Activated T-cell treated with anti-CD3 and anti-CD28 coated beads for 1 hour (primary cell): ENCODE measurements at places on chromosomes 16 and 17.

GRCh38 chr16:65876056-65876408 is 490.5 kb upstream of the CDH5 start:
- DNase-seq: no peak

GRCh38 chr17:18877104-18877645 is 19.2 kb downstream of the PRPSAP2 start:
- DNase-seq: no peak

DNA sequence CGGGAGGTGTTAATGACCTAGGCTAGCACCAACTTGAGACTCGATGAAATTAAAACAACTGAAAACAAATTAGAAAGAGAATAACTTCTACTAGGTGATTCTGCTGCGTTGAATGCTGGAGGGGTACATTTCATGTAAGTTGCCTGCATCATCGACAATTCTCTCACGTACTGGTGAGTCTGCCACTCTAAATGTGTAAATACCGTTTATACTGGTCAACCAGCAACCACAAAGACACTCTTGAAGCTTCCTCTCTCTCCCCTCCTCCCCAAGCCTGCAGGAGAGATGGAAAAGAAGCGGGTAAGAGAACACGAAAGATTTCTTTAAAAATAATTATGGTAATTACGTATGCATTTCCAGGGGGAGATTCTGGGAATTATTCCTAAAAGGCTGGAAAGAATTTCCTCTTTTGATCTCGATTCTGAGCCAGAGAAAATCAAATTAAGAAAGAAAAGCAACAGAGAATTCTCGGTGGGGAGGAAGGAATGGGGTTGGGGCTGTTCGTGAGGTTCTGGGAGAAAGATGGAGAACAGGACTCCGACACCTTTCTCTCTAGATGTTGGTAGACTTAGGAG is 68.6 kb upstream of the MRTFB start:
- DNase-seq: no peak

GRCh38 chr16:14007450-14007849 is 63.7 kb upstream of the MRTFB start:
- DNase-seq: no peak

DNA sequence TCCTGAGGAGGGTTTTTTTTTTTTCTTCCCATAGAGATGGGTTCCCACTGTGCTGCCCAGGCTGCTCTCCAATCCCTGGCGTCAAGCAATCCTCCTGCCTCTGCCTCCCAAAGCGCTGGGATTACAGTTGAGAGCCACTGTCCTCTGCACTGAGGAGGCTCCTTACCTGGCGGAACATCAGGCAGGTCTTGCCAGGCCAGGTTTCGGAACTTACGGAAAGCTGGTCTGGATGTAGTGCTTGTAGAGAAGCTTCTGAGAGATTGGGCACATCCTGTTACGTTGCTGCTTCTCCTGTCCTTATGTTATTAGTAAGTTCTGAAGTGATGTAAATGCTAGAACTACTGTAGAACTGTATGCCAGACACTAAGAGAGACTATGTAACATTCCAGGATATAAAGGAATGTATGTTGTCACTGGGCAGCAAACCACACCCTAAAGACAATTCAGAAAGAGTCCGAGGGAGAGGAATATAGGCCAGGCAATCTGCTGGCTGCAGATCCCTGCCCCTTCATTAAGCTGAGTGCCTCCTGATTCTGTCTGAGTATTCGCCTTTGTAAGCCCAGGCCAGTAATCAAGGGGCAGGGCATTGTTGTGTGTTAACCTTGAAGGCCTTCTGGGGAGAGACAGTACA is 21.1 kb downstream of the ETV4 start:
- DNase-seq: no peak

GRCh38 chr17:19023209-19023999 is 18.8 kb upstream of the FAM83G start:
- no peak for DNase-seq

DNA sequence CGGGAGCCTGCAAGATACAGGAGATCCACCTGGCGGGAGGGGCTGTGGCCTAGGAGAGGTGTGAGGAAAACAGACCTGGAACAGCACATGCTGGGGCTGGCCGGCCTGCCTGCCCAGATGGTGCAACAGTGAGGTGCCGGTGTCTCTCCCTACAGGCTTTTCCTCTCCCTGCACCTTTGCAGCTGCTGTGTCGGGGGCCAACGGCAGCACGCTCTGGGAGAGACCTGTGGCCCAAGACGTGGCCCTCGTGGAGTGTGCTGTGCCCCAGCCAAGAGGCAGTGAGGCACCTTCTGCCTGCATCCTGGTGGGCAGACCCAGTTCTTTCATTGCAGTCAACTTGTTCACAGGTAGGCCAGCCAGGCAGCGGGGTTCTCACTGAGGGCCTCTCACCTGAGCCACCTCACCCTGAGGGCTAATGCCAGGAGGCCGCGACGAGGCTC is 15.9 kb downstream of the RGS11 start:
- no peak for DNase-seq

DNA sequence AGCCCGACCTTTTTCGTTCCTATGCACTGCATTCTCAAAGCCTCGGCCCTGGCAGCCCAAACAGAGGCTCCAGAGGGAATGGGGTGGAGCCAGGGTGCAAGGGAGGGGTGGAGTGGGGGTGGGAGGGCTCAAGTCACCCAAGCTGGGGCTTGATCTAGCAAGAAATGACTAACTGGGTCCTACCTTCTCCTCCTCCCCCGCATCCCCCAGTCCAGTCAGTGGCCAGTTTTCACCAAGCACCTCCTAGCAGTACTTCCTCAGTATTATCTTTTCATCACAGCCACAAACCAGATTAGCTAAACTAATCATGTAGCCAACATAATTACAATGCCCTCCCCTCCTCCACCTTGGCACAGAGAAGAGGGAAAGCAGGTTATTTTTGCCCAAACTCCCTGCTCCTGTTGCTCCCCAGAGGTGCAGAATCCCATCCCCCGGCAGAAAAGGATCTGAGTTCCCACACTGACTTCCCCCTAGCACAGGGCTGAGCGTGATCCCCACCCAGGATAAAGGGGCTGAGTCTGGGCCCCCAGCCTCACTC is 2.2 kb downstream of the JUP start:
- DNase-seq: no peak

- no peak for DNase-seq
Measured at GRCh38 chr17:32495359-32496231, 8.8 kb downstream of the CDK5R1 start.

GRCh38 chr16:71669926-71670536 is 44.0 kb downstream of the MARVELD3 start:
- no peak for DNase-seq

GRCh38 chr17:83203073-83203471 is 123.7 kb downstream of the METRNL start:
- no peak for DNase-seq
